Dermis microvascular lymphatic vessel endothelial cell (primary cell): ENCODE measurements at places on chromosomes 2 and 18.

GRCh38 chr2:105377871-105378270, 21.0 kb downstream of the FHL2 start:
- no peak for DNase-seq

DNA sequence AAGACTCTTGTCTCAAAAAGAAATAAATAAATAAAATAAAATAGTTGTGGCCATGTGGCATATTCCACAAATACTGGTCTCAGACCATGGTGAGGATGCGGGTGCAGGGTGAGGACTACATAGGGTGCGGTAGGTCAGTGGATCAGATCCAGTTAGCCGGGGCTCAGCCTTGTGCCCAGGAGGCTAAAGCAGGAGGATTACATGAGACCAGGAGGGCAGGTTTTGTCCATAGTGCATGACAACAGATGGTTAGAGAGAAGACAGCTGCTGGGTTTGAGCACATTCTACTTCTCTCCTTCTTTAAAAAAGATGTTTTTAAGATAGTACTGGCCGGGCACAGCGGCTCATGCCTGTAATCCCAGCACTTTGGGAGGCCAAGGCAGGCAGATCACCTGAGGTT, 12.8 kb upstream of the PSD4 start:
- no peak for DNase-seq

- DNase-seq: no peak
These were observed 172.5 kb upstream of the KLF7 start for GRCh38 chr2:207338220-207338607.

DNA sequence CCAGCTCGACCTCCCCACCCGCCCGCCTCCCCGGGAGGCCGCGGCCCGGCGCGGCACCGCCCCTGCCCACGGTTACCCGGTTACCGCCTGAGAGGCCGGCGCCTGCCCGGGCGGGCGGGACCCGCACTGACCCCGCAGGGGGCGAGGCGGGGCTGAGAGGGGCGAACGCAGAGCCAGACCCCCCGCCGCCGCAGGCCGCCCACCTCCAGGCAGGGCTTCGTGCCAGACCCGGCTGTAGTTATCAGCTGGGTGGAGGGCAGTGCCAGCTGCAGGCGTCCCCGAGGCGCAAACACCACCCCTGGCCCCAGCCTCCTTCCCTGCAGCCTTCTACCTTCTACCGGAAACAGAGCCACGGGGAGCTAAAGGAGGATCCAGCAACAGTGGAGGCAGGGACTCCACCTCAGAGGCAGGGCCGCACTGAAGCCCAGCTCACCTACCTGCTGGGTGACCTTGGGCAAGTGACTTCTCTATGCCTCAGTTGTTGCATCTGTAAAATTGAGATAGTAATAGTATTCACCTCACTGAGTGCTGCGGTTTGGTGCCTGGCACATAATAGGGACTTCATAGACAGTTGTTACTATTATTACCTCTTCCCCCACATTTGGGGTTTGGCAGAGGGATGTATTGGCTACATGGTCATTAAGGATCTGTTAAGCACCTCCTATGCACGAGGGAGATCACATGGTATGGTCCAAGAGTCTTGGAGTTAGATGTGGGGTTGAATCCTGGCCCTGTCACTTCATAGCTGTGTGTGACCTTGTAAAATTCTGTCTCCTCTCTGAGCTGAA, 231.6 kb upstream of the SMAD2 start:
- DNase-seq: no peak

DNA sequence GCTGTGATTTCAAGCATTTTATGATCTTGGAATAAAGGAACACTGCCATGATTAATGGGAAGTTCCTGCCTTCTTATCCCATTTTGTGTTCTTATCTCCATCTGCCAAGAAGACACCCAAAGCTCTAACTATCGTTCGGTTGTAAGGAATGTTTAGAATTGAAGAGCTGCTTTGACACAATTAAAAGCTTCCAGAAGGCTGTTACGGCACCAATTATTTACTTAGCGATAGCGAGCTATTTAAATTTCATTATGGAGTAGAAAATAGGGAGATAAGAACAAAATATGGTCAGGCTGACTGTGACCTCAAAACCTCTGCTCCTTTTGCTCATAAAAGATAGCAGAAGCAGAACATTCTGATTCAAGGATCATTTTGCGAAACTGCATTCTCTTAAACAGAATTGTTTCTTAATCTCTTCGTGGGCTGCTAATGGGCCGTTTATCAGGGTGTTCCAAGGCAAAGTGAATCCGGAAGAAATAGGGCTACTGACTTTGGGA, 101.6 kb downstream of the SLC4A3 start:
- no peak for DNase-seq

DNA sequence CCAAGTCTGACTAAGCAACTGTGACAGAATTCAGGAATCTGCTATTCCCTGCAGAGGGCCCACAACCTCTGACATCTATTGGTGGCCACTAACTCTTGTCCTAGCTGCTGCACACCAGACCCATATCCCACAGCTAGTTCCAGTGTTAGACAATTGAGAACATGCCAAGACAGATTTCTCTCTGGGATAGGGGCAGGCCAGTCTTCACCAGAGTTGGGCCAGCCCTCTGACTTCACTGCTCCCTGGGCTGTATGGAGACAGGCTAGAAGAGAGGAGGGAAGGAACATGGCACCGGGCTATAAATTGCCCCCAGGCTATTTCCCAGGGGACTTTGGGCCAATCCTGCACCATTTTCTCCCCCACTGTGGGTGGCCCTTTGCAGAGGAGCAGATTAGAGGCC, 32.7 kb upstream of the CYP26B1 start:
- no peak for DNase-seq
